Cardiac septum (tissue), 1 donor: ENCODE measurements at places on chromosomes 5 and 9. TPM values are rescaled to one million over a fixed set of nuclear protein-coding genes. Genes with fewer than 3 reads are reported as not detected.

LHX3 gene
- total RNA-seq = not detected

GRCh38 chr5:150801117-150801927 lies 22.8 kb downstream of the SMIM3 start:
- no peak for DNase-seq

GRCh38 chr5:114544561-114544960 lies 182.7 kb downstream of the KCNN2 start:
- DNase-seq = no peak

FBN2 gene
- 7.1 TPM for total RNA-seq

DNA sequence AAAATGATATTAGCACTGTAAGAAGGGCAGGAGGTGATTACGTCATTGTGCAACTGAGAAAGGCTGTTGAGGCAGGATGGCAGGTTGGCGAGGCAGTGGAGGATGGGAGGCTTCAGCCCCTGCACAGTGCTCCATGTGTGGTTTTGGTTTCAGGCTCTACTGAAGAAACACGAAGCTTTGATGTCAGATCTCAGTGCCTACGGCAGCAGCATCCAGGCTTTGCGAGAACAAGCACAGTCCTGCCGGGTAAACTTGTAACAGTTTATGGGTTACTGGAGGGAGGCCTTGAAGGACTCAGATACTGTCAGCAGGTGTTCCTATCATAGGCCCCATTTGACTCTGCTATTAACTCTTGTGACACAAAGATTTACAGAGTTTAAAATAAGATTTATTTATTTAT lies 35.1 kb downstream of the SPTAN1 start:
- no peak for DNase-seq

- DNase-seq = no peak
Measured at GRCh38 chr9:742914-743589, 98.4 kb upstream of the DMRT1 start.
